ENCODE measurements at places on chromosomes 16 and 17.

GRCh38 chr17:2815781-2816185 is 19.5 kb downstream of the RAP1GAP2 start:
- DNase-seq, result no peak

DNA sequence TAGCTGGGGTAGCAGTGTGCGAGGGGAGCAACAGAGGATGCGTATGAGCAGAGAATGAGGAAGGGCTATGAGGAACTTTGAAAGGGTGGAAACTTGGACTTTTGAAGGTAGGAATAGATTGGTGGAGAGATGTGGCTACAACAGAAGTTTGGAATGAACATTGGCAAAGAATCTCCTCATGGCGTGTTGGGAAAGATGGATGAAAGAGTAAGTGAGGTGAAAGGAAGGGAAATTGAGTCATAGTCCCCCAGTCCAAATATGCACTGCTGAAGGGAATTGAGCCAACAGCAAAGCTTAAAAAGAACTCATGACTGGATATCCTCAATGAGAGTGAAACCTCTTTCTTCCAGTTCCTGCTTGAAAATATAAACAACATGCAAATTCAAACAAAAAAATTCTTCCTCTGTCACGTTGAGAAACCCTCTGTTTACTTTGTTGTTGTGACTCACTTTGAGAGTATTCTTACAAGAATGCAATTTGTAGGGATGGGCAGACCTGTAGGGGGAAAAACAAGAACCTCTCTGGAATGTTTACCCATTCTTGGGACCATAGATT is 313.2 kb upstream of the KCNJ16 start:
- peak; percentile 99 for DNase-seq

GRCh38 chr16:67530013-67530939 is 1.6 kb downstream of the RIPOR1 start:
- peak; percentile 57 for DNase-seq

- DNase-seq, result no peak
These were observed 102.7 kb downstream of the CA4 start for GRCh38 chr17:60252459-60252858.

- DNase-seq, result peak; percentile 76
These were observed 65.9 kb downstream of the EMP2 start for GRCh38 chr16:10514369-10515055.

DNA sequence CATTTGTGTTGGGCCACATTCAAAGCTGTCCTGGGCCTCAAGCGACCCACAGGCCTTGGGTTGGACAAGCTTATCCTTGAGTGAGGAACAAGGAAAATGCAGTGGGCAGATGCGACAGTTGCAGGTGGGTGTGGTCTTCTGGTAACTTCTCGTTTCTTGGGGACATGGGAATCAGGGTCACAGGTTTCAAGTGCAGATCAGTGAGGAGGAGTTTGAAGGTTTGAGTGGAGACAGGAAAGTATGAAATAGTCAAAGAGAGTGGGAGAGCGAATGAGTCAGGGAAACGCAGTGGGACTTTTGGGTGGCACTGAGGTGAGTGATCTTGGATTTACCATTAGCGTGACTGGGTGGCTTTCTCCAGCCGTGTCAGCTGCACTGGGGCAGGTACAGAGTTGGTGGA is 15.4 kb upstream of the CCL22 start:
- DNase-seq, result no peak

DNA sequence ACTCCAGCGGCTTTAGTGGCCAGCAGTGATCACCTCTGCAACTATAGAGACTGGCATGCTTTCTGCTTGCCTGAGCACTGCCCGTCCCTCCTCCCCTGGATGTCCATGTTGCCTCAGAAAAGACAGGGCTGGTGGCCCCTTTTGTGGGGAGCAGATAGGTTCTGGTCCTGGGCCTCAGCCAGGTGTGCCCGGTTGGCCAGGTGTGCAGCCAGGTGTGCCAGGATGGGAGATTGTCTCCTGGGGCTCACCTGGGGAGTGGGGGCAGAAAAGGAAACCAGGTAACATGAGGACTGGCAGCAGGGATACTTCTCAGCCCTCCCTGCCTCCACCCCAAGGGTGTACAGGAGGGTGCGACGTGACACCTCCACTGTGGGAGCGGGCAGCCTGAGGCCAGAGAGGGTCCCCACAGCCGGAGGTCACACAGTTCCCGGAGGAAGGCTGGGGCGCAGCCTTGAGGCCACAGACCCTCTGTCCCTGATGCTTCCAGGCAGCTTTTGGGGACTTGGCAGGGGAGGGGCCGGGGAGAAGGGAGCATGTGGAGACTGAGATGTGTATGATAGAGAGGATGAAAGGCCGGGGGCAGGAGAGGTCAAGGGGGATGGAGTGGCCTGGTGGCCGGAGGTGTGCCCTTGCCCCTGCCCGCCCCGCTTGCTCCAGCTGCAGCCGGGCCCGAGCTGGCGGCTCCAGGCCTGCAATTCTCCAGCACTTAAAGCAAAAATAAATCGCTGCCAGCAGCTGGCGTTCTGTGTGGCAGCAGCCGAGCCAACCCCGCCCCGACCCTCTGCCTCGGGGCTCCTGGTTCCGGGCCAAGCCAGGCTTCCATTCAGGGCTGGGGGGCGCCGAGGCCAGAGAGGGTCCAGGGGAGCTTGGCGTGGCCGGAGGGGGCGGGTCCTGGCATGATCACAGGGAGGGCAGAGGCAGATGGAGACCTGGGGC is 6.7 kb downstream of the KCNJ12 start:
- no peak for DNase-seq

GRCh38 chr16:79811541-79811940 is 211.0 kb upstream of the MAF start:
- no peak for DNase-seq
